GM23248 (cell line): ENCODE measurements at places on chromosomes 6 and 20. TPM values are rescaled to one million over a fixed set of nuclear protein-coding genes. Genes with fewer than 3 reads are reported as not detected.

DNA sequence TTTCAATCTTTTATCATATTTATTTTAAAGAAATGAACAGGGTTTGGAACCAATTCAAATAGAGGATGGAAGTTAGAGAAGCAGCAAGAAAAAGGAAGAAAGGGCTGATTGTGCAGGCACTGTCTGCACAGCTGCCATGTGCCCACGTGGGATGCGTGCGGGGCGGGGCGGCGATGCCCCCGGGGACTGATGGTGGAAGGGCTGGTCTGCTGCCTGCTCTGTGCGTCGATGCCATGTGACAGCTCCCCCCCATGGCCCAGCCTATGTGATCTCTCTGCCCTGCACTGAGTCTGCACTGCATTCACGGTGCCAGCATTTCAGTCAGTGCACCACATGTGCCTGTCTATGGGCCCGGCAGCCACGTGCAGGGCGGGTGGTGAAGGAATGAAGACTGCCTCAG lies 96.4 kb downstream of the IRF4 start:
- DNase-seq = no peak

- DNase-seq = no peak
Measured at GRCh38 chr6:31697555-31697954, 5.6 kb downstream of the ABHD16A start.

GRCh38 chr6:122702841-122703240 lies 76.7 kb upstream of the FABP7 start:
- no peak for DNase-seq

DNA sequence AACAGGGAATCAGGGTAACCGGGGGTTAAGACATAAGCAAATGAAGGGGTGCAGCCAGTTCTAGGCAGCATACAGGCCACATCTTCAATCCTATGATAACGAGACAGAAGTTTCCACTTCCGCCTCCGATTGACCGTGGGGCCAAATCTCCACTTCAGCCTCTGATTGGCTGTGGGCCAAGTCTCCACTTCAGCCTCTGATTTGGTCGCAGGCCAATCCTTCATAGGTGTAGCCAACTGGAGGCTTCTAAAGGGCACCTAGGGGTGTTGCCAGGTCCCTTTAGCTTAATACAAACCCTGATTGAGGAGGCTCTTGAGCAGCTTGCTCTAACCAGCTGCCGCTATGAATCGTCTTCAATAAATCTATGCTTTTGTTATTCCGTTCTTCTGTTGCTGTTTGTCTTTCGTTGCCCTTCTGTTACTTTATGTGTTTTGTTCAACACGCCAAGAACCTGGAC lies 2.1 kb upstream of the ERGIC3 start:
- no peak for DNase-seq

DNA sequence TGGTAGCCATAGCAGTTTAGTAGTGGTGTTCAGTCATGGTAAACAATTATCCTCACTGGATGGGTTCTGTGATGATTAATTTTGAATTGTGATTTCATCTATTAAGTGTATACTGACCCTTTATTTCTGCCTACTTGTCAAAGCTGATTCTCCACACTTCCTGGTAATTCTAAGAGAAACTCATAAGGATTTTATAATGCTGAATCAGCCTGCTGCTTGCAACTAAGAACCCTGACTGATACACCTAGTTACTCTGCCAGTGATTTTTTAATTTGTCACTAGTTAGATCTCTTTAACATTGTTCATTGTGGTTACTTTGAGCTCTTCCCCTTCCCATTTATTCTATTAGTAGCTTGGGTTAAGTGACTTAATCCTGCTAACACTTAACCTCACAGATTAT lies 8.6 kb downstream of the CDC40 start:
- DNase-seq = peak; percentile 57

DNA sequence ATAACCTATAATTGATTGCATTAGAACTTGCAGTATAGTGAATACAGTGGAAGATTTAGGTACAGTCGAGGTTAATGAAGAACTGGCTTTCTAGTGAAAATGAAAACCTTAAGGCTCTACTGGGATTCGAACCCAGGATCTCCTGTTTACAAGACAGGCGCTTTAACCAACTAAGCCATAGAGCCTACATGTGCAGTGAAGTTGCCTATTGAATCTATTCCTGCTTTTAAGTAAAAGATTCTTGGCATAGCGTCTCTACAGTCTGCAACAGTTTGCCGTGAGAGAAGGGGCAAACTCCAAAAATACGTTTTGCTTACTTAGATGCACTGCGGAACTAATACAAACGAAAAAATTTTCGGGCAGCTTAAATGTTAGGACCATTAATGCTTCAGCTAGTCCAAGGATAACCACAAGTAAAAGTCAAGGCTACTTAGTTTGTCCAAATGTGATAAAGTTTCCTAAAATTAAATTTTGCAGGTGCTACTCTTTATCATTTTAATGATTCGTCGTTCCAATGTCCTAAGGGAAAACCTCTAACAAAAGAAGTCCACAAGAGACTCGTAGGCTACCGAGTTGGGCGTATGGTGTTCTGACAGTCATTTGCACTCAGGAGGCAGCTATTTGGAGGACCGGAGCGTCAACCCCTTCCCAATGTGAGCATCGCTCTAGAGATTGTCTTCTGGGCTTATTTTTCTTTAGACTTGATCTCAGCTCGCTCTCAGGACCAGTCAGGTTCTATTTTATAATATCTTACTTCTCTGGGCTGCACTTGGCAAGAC lies 31.3 kb upstream of the ZSCAN23 start:
- peak; percentile 78 for DNase-seq

- DNase-seq = peak; percentile 89
Measured at GRCh38 chr6:25660512-25660911, 8.5 kb downstream of the SCGN start.

GRCh38 chr6:32369660-32370059 lies 2.0 kb downstream of the TSBP1 start:
- DNase-seq = peak; percentile 94

DNA sequence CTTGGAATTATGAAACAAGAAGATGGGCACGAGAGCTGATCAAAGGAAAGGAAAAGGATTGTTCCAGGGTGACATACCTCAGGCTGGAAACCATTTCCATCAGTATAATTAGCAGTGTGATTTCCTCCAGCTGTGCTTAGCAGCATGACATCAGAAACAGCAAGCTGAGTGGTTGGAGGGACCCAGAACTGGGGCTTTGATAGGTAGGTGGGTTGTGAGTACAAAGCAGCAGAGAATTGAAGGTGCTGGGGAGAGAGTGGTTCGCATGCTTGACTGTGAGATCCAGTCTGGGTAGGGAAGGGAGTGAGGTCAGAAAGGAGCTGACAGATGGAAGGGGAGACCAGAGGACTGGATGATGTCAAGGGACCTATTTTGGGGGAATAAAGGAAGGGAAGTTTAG lies 90.4 kb downstream of the CD164 start:
- no peak for DNase-seq

DNA sequence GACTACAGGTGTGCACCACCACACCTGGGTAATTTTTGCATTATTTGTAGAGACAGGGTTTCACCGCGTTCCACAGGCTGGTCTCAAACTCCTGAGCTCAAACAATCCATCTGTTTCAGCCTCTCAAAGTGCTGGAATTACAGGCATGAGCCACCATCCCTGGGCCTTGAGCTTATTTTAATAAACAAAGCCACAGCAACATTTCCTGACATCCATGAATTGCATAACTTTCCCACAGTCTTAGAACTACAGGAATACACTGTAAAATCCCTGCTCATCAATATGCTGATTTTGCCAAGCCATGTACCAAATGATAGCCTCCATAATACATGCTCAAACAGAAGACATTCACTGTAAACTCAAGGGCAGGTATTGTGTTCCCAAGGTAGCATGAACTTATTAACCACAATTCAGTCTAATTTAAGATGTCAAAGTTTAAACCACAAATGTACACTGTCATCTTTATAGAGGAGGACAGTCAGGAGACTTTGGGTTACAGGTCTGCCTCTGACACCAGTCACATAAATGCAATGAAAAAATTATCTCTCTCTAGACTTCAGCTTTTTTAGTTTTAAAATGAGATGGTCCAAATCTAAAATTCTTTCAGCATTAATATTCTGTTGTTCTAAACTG lies 40.0 kb downstream of the NUDT3 start:
- peak; percentile 43 for DNase-seq

DNA sequence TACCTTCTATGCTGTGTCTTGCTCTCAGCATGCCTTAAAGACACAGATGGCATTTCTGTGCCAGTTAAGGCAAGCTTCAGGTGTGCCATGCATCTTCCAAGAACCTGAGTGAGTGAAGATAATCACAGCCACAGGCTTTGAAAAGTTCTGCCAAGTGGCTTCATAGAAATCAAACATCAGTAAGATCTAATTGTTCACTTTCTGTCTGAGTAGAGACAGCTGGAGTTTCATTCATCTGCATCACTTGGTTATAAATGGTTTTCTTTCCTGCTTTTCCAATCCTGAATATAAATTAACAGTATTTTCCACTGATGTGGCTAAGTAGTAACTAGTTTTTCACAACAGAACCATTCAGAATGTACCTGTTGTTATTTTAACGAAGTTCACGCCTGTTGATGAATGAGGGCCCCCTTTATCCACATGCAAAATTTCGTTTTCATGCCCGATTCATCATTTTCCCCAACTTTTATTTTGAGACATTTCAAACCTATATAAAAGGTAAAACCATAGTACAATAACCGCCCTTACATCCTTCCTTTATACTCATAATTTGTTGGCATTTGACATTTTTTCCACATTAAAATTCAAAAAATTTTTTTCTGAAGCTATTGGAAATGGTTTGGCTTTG lies 38.6 kb upstream of the KCNG1 start:
- DNase-seq = no peak

- DNase-seq = peak; percentile 64
Measured at GRCh38 chr6:160031442-160031841, 62.6 kb downstream of the IGF2R start.

GRCh38 chr6:127855542-127856159 lies 45.2 kb downstream of the THEMIS start:
- peak; percentile 54 for DNase-seq

DNA sequence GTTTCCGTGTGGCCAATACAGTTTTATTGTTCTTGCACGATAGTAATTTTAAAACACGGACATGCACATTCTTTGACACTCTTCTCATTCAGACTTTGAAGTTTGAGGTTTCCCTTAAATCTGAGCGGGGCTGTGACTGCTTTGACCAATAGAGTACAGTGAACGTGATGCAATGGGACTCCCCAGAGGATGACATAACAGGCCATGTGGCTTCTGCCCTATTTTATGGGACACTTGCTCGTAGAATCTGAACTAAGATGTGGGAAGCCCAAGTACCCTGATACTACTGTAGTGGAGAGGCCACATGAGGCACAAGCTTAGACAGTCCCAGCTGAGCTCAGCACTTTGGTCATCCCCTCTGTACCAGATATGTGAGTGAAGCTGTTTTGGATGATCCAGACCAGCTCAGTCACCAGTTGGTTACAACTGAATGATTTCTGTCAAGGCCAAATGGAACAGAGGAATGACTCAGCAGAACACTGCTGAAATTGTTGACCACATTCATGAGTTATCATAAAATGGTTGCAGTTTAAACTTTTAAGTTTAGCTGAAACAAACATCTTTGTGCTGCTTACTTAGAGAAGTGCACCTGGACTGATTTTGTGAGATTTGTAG lies 279.4 kb downstream of the RFPL4B start:
- DNase-seq = peak; percentile 79

GRCh38 chr20:57716202-57716601 lies 6.4 kb upstream of the PMEPA1 start:
- peak; percentile 92 for DNase-seq

- DNase-seq = peak; percentile 70
Measured at GRCh38 chr20:14445310-14445709, 107.9 kb upstream of the FLRT3 start.

- no peak for DNase-seq
Measured at GRCh38 chr6:117624869-117625481, 22.7 kb upstream of the GOPC start.

DNA sequence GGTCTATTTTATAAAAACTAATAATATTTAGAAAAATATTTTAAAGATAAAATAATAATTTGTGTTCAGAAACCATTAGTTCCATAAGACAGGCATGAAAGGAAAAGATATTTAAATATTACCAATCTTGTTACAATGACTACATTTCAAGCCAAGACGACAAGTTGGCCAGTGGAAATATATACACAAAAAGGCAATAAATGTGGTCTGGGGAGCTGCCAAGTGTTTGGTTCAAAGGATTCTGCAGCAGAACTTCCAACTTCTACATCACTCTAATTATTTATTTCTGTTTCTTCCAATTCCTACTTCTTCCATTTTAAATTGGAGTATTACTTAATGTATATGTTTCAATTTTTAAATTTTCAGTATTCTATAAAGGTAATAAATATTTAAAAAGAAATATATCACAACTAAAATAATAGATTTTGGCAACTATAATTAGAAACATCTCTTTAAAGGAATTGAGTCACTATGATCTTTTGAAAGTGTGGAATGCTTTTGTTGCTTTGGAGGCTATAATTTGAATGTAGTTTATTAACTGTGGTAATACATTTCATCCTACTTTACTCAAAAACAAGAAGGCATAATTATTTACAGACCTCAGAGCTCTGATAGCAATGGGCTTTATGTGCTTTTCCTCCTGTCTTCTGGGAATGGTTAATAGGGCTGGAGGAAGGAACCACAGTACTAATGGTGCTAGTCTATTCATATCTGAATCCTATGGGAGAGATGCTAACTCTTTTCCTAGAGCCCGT lies 129.7 kb upstream of the FAM184A start:
- peak; percentile 57 for DNase-seq

- no peak for DNase-seq
Measured at GRCh38 chr20:23625236-23625964, 12.4 kb downstream of the CST3 start.

- DNase-seq = no peak
Measured at GRCh38 chr6:93701526-93701925, 282.2 kb upstream of the EPHA7 start.

- peak; percentile 98 for DNase-seq
Measured at GRCh38 chr6:111985202-111985731, 68.6 kb upstream of the CCN6 start.

DNA sequence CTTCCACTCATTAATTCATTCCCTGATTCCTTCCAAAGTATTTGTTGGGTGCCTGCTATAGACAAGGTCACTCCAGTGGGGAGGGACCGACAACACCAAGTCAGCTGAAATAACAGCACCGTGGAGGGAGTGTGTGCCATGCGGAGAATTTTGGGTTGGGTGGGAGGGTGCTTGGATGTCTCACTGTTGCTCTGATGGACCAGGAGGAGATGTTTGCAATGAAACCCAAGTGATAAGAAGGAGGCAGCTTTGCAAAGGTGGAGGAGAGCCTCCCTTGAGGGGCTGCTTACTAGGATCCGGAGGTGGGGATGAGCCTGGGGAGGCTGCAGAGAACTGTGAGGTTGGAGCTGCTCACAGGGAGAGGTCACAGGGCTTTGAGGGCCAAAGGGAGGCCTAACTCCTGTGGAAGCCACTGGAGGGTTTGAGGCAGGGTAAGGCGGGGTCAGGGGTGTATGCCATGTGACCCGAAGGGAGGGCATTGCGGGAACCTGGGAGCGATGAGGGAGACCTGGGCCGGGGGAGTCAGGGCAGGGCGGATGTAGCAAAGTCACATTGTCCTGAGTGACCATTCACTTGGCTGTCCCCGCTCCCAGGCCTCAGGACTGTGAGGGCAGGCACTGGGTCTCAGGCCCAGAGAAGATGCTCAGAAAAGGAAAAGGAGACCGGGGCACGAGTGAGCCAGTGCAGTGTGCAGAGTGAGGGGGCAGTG lies 124.5 kb downstream of the PHACTR3 start:
- no peak for DNase-seq

- peak; percentile 79 for DNase-seq
Measured at GRCh38 chr6:152636021-152636608, 1.0 kb downstream of the SYNE1 start.

GRCh38 chr6:13194852-13195251 lies 133.5 kb downstream of the TBC1D7 start:
- peak; percentile 78 for DNase-seq

TFB1M gene
- total RNA-seq = 9.0 and 14.0 TPM in 2 replicates

FOXO3 gene
- 35.7 and 36.6 TPM in 2 replicates for total RNA-seq

HLA-DRA gene
- total RNA-seq = 0.89 TPM in 1 of 2 replicates, not detected in the other

ANGPT4 gene
- total RNA-seq = not detected in 2 replicates

CRISP2 gene
- total RNA-seq = not detected in 2 replicates

PI3 gene
- total RNA-seq = 1.5 TPM in 1 of 2 replicates, not detected in the other
